ENCODE measurements at places on chromosomes 6 and 20.
A peak's percentile ranks its signal among the peaks of the same experiment; 100 is the strongest.

GRCh38 chr20:22688485-22688884 lies 104.1 kb upstream of the FOXA2 start:
- no peak for DNase-seq
- no peaks in the 10 kb centered on the region for H3K4me1 ChIP-seq
- H3K27ac ChIP-seq: no peak overlapping the region
- peaks cover 2% of the 10 kb centered on the region for H3K36me3 ChIP-seq

DNA sequence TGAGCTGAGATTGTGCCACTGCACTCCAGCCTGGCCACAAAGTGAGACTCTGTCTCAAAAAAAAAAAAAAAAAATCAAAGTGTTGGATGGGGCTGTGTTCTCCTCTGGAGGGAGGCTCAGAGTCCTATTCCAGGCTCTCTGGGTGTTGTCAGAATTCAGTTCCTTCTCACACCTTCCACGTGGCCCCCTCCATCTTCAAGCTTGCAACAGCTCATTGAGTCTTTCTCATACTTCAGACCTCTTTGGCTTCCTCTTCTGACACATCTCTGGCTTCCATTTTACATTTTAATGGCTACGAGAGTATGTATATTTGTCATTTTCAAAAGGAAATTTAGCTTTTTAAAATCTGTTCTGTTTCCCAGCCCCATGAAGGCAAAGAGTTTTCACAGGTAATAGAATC lies 85.8 kb downstream of the RNF144B start:
- H3K4me3 ChIP-seq: no peak overlapping the region
- H3K36me3 ChIP-seq: no peaks in the 10 kb centered on the region
- DNase-seq: no peak
- H3K4me1 ChIP-seq: no peaks in the 10 kb centered on the region
- peaks cover 30% of the 10 kb centered on the region for H3K27me3 ChIP-seq

- H3K4me1 ChIP-seq: no peaks in the 10 kb centered on the region
- no peaks in the 10 kb centered on the region for H3K27me3 ChIP-seq
- no peak overlapping the region for H3K27ac ChIP-seq
Observed at GRCh38 chr6:102298051-102298450, 904.5 kb downstream of the GRIK2 start.

- peaks cover under 1% of the 10 kb centered on the region for H3K4me1 ChIP-seq
- H3K27me3 ChIP-seq: peaks cover 2% of the 10 kb centered on the region
- DNase-seq: no peak
Observed at GRCh38 chr6:117491916-117492315, 9.4 kb downstream of the DCBLD1 start.

- no peak overlapping the region for H3K27ac ChIP-seq
- peaks cover 13% of the 10 kb centered on the region for H3K27me3 ChIP-seq
- no peak for DNase-seq
- H3K36me3 ChIP-seq: no peaks in the 10 kb centered on the region
- no peaks in the 10 kb centered on the region for H3K4me1 ChIP-seq
- H3K4me3 ChIP-seq: no peak overlapping the region
Observed at GRCh38 chr20:23508449-23509229, 17.7 kb downstream of the CST8 start.

GRCh38 chr6:56751604-56752003 lies 108.9 kb upstream of the DST start:
- no peaks in the 10 kb centered on the region for H3K27me3 ChIP-seq
- no peaks in the 10 kb centered on the region for H3K36me3 ChIP-seq
- H3K27ac ChIP-seq: no peak overlapping the region
- H3K4me1 ChIP-seq: no peaks in the 10 kb centered on the region
- H3K4me3 ChIP-seq: no peak overlapping the region
- no peak for DNase-seq

- DNase-seq: no peak
- H3K36me3 ChIP-seq: peaks cover 3% of the 10 kb centered on the region
- H3K27ac ChIP-seq: no peak overlapping the region
- H3K4me3 ChIP-seq: no peak overlapping the region
Observed at GRCh38 chr20:46139908-46140482, 21.9 kb downstream of the CD40 start.

GRCh38 chr20:46672543-46673148 lies 16.6 kb downstream of the TP53RK start:
- H3K27me3 ChIP-seq: no peaks in the 10 kb centered on the region
- DNase-seq: no peak
- H3K36me3 ChIP-seq: no peaks in the 10 kb centered on the region

DNA sequence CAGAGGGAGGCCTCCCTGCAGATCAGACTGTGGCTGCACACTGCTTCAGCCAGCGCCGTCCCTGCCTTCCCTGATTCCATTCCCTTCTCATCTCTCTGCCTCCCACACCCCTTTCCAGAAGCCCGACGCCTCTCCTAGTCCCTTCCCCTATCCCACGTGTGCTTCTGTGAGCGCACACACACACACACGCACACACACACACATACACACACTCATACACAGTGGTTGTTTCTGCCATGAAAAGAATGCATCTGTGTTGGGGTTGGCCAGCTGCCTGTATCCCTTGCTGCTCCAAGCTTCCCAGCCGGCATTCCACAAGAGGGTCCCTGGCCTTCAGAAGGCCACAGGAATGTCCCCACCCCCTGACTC lies 51.7 kb downstream of the MOCS1 start:
- no peak for DNase-seq
- H3K27me3 ChIP-seq: peaks cover 22% of the 10 kb centered on the region
- H3K27ac ChIP-seq: no peak overlapping the region
- no peaks in the 10 kb centered on the region for H3K4me1 ChIP-seq
- H3K4me3 ChIP-seq: no peak overlapping the region
- H3K36me3 ChIP-seq: peaks cover 2% of the 10 kb centered on the region

GRCh38 chr6:75282706-75283105 lies 1.9 kb downstream of the TMEM30A start:
- H3K4me3 ChIP-seq: peak overlapping the region; percentile 16
- H3K27ac ChIP-seq: no peak overlapping the region
- peaks cover 3% of the 10 kb centered on the region for H3K36me3 ChIP-seq
- H3K4me1 ChIP-seq: peaks cover 44% of the 10 kb centered on the region
- no peak for DNase-seq
- no peaks in the 10 kb centered on the region for H3K27me3 ChIP-seq

DNA sequence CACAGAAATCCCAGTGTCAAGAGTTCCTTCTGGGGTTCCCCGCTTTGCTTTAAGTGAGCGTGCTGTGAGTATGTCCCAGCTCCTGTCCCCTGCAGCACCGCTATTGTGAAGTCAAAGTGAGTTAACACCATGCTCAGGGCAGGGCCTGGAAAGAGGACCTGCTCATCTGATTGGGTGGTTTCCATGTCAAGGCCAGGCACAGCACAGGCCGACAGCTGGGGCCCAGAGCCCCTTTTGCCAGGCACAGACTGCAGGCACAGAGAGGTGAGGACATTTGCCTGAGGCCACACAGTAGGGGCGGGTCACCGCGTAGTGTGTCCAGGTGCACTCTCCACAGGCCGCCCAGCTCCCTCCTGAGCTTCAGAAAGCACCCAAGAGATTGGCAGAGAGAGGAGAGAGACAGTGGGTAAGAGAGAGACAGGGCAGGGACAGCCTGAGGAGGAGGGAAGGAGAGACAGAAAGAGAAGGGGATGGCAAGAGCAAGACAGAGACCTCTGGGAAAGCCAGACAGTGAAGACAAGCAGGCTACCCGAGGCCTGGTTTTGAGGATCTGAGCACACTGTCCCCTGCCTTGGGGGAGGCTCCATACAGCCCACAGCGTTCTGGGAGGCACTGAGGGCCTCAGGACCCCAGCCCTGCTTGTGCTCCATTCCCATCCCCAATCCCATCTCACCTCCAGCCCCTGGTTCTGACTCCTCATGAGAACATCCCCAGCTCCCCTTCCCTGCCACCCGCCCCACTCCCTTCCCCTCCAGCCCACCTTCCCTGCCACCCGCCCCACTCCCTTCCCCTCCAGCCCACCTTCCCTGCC lies 6.5 kb upstream of the BPIFB1 start:
- H3K4me3 ChIP-seq: no peak overlapping the region
- no peak for DNase-seq
- H3K36me3 ChIP-seq: no peaks in the 10 kb centered on the region
- no peak overlapping the region for H3K27ac ChIP-seq
- H3K27me3 ChIP-seq: peaks cover 61% of the 10 kb centered on the region

- H3K4me1 ChIP-seq: no peaks in the 10 kb centered on the region
- no peak overlapping the region for H3K4me3 ChIP-seq
- H3K27me3 ChIP-seq: peaks cover 43% of the 10 kb centered on the region
- DNase-seq: no peak
- no peaks in the 10 kb centered on the region for H3K36me3 ChIP-seq
- H3K27ac ChIP-seq: no peak overlapping the region
Observed at GRCh38 chr20:19929012-19929360, 88.2 kb upstream of the NAA20 start.

- no peaks in the 10 kb centered on the region for H3K4me1 ChIP-seq
- H3K27me3 ChIP-seq: no peaks in the 10 kb centered on the region
- no peaks in the 10 kb centered on the region for H3K36me3 ChIP-seq
Observed at GRCh38 chr6:63502156-63502555, 70.1 kb upstream of the LOC128125822 start.

- H3K27me3 ChIP-seq: no peaks in the 10 kb centered on the region
- no peak for DNase-seq
- no peak overlapping the region for H3K4me3 ChIP-seq
- H3K27ac ChIP-seq: no peak overlapping the region
- H3K4me1 ChIP-seq: no peaks in the 10 kb centered on the region
- no peaks in the 10 kb centered on the region for H3K36me3 ChIP-seq
Observed at GRCh38 chr6:88982720-88983119, 19.3 kb upstream of the RNGTT start.

- H3K4me3 ChIP-seq: no peak overlapping the region
- DNase-seq: no peak
- no peaks in the 10 kb centered on the region for H3K4me1 ChIP-seq
- H3K36me3 ChIP-seq: no peaks in the 10 kb centered on the region
- no peak overlapping the region for H3K27ac ChIP-seq
Observed at GRCh38 chr6:142518126-142518525, 216.3 kb downstream of the ADGRG6 start.

- H3K27ac ChIP-seq: peak overlapping the region; percentile 75
- no peak for DNase-seq
- H3K4me1 ChIP-seq: peaks cover 36% of the 10 kb centered on the region
- H3K4me3 ChIP-seq: peak overlapping the region; percentile 62
- H3K27me3 ChIP-seq: no peaks in the 10 kb centered on the region
Observed at GRCh38 chr6:14452567-14453527, 335.3 kb downstream of the CD83 start.

DNA sequence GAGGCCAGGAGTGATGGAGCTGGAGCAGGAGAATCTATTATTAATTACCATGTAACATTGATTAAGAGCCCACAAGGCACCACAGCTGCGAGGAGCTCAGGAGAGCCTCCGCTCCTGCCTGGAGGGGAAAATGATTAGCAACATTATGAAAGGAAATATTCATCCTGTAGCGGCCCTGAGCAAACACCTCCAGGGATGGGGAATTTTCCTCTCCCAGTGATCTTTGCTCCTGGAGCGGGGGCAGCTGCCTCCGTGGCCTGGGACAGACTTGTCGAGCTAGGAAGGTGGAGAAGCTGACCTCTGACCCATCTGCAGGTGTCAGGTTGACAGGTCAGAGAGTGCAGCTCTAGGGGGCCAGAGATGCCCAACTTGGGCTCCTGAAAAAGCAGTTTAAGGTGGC lies 40.1 kb upstream of the SIRPA start:
- peaks cover 50% of the 10 kb centered on the region for H3K27me3 ChIP-seq
- no peak overlapping the region for H3K4me3 ChIP-seq
- H3K36me3 ChIP-seq: no peaks in the 10 kb centered on the region

- no peak for DNase-seq
- H3K4me3 ChIP-seq: no peak overlapping the region
- H3K4me1 ChIP-seq: no peaks in the 10 kb centered on the region
- H3K27ac ChIP-seq: no peak overlapping the region
Observed at GRCh38 chr6:158480989-158481388, 78.9 kb upstream of the TMEM181 start.

DNA sequence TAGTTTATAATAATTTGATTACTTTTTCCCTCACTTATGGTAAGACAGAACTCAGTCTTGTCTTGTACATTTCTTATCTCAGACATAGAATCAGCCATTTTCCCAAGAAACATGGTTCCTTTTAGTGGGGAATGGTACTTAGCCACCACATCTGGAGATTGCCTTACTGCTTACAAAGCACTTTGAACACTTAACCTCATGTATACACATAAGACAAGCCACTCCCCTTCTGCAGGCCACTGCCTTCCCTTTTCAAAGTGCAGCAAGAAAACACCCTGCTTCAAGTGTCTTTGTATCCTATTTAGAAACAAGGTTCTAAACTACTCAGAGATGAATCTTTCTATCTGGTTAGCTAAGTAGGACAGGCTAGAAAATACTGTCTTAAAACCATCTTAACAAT lies 159.2 kb downstream of the UBE3D start:
- no peaks in the 10 kb centered on the region for H3K27me3 ChIP-seq
- no peaks in the 10 kb centered on the region for H3K4me1 ChIP-seq
- H3K36me3 ChIP-seq: no peaks in the 10 kb centered on the region
- H3K4me3 ChIP-seq: no peak overlapping the region
- H3K27ac ChIP-seq: no peak overlapping the region

- H3K27ac ChIP-seq: peak overlapping the region; percentile 100
- DNase-seq: peak; percentile 87
- H3K4me3 ChIP-seq: peak overlapping the region; percentile 82
- no peaks in the 10 kb centered on the region for H3K27me3 ChIP-seq
- peaks cover 90% of the 10 kb centered on the region for H3K4me1 ChIP-seq
Observed at GRCh38 chr20:38873050-38873581, 53.1 kb upstream of the FAM83D start.

GRCh38 chr6:90393232-90393884 lies 96.7 kb upstream of the BACH2 start:
- no peak overlapping the region for H3K4me3 ChIP-seq
- H3K4me1 ChIP-seq: peaks cover 32% of the 10 kb centered on the region
- peak; percentile 63 for DNase-seq

- H3K36me3 ChIP-seq: no peaks in the 10 kb centered on the region
- peaks cover 2% of the 10 kb centered on the region for H3K4me1 ChIP-seq
- H3K27ac ChIP-seq: no peak overlapping the region
Observed at GRCh38 chr6:136360783-136361182, 71.1 kb upstream of the BCLAF1 start.

DNA sequence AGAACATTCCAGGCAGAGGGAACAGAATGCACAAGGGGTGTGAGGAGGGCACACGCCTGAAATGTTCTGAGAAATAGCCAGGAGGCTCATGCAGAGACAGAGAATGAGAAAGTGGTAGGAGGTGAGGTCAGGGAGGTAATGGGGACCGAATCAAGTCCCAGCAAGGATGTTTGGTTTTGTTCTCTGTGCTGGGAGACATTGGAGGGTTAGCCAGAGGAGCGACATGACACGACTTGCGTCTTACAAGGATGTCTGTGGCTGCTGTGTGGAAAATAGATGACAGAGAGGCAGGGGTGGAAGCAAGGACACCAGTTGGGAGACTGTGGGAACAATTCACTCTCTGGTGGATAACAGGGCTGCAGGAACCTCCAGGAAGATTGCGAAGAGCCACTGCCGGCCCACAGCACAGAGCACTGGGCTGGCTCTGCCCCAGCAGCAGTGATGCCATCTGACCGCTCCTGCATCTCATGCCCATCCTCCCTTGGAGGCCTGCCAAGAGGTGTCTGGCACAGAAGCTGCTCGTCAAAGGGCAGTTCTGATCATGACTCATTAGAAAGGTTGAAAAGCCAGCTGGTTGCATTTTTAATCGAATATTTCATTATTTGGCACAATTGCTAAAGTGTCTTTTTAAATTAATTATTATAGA lies 57.7 kb upstream of the CD83 start:
- H3K36me3 ChIP-seq: no peaks in the 10 kb centered on the region
- no peak for DNase-seq
- H3K4me1 ChIP-seq: no peaks in the 10 kb centered on the region
- no peak overlapping the region for H3K4me3 ChIP-seq

Measured in central memory CD8-positive, alpha-beta T cell (primary cell).